Activated CD4-positive, alpha-beta T cell treated with anti-CD3 and anti-CD28 coated beads, Interleukin-2, amount 50 U/mL, for 24 hours (primary cell): ENCODE measurements at places on chromosomes 2 and 18.

DNA sequence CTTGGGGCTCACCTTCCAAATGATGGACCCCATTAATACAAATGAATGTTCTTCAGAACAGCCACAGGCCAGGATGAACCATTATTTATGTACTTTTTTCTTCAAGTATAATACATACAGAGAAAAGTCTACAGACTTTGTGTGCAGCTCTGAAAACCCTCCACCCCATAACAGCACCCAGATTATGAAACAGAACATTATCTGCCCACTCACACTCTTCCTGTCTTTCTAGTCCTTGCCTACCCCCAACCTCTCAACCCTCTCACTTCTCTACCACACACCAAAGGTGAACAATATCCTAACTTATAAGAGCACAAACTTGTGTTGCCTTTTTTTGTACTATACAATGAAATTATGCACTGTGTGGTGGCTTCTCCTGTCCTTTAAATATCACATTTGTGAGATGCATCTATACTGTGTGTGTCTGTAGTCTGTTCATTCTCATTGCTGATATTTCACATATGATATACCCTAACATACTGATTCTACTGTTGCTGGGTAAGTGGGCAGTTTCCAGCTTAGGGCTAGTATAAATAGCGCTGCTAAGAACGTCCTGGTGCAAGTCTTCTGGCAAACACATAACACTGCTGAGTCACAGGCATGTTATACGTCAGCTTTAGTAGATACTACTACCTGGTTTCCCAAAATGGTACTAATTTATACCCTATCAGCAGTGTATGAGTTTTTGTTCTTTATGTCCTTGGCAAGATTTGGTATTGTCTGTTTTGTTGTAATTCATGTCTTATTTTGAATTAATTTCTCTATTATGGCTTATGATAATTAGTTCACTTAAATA is 1.0 kb upstream of the NPHP1 start:
- DNase-seq: no peak

- DNase-seq: no peak
Measured at GRCh38 chr2:67790622-67791021, 272.2 kb downstream of the C1D start.

GRCh38 chr2:222494104-222494739 is 69.9 kb downstream of the SGPP2 start:
- DNase-seq: no peak

DNA sequence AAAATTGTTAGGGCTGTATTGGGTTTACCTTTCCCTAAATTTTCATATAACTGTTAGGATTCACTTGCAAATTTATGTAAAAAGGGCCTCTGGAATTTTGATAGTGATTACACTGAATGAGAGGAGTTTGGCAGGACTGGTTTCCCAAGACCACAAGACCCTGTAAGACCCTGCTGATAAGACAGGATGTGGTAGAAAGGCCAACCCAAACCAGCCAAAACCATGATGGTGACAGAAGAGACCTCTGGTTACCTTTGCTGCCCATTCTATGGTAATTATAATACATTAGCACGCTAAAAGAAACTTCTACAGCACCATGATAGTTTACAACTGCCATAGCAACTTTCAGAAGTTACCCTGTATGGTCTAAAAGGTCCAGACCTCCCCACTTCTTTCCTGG is 8.3 kb upstream of the CASP10 start:
- no peak for DNase-seq

DNA sequence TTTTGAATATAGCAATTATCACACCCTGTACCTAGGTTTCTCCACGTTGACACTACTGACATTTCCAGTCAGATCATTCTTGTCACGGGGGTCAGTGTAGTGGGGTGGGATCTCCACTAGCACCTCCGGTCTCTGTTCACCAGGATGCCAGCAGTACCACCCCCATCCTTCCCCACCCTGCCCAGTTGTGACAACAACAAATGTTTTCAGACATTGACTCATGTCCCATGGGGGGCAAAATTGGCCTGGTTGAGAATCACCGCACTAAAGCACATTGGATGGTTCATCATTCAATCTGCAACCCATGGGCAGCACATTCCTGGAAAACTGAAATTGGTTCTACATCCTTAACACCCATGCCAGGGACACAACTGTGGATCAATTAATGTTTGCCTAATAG is 32.3 kb downstream of the FEZ2 start:
- no peak for DNase-seq

DNA sequence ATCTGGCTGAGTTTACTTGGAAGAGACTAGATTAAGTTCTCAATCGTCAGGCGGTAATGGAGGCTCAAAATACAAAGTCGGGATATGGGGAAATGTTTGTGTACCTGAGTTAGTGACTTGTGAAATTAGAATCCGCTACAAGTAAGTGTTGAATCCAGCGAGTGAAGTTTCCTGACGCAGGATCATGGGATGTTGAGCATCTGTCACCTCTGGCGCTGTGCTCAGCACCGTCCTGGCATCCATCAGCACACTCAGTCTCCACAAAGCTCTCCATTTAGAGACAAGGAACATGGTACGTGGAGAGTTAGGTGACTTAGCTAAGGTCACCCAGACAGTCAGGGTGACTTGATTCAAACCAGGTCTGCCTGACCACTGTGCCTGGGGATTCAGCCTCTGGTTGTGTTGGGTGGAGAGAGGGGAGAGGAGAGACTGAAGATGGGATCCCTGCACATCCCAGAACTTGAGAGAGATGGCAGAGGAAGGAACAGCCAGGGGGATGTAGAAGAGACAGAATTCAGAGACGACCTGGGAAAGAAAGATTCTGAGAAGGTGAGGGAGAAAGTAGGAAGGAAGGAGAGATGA is 251.2 kb downstream of the ACKR3 start:
- no peak for DNase-seq

DNA sequence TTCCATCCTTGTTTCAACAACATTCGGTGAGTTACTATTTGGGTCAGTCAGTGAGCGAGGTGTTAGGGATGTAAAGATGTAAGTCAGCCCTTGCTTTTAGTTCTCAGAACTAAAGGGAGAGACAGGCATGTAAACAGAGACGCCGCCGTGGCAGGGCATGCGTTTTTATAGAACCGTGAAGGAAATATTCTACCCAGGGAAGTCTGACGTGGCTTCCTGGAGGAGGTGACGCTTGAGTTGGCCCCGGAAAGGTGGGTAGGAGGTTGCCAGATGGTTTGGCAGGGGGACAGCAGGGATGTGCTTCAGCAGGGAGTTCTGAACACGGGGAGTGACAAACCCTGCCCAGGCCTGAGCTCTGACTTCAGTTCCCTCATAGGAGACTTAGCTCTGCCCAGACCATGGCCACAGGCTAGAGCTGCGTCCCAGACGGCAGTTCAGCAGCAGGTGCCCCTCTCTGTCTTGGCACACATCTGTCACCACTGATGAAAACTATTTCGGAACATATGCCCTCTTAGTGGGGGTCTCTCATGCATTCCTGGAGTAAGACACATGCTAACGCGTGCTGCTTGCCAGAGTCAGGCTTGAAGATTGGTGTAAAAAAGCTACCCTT is 23.4 kb upstream of the RPL31 start:
- no peak for DNase-seq

DNA sequence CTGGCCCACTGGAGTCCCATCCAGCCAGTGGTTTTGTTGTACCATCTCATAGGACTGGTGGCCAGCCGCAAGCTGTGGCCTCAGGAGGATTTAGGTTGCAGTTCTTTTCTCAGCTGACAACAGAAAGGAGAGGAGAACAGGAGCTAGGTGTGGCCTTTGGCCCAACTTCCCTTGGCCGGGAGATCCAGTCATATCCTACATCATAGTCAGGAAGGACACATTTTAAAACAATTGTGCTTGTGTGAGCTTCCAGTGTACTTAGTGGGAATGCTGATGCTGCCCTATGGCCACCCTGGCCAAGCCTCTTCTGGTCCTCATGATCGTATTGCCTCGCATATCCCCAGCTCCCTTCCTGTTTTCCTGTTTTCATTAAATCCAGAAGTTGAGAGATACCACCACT is 98.1 kb downstream of the WDSUB1 start:
- no peak for DNase-seq

DNA sequence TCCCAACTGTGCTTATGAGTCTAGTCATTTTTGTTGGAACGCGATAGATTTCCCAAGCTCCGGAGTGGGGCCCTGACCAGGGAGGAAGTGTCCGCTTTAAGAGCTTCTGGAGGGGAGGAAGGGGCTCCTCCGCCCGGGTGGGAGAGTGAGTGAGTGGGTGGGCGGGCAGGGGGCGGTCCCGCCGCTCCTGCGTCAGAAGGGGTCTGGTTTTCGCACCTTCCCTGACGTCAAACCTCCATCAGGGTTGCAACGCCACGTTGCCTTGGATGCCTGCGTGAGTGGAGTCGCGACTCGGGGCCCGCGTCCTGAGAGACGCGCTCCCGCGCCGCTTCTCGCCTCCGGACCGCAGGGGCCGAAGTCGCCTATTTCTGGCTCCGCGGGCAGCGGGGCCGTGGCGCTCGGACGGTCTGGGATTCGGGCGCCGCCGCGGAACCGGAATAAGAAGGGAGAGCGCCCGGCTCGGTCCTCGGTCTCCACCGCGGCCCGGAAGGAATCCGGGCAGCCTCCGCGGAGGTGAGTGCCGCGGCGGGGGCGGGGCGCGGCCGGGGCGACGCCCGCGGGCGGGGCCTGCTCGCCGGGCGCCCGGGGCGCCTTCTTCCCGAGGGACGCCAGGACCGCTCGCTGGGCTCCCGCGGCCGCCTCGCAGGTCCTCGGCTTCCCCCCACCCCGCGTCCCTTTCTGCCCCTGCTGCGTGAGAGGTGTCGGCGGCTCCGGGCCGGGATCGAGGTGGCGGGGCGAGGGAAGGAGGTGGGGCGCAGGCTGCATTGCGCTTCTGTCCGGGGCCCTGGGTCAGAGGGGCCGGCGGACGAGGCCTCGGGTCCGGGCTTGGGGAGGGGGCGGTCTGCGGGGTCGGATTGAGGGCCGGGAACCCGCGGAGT is at the start of gene ZDBF2:
Gene ZDBF2, plus strand, starts transcription at position 230 of the 878 bp plus-strand sequence. CDS start 7,187 bp downstream, outside the sequence.
- peak; percentile 11 for DNase-seq

GRCh38 chr2:168165397-168165796 is 82.0 kb downstream of the STK39 start:
- DNase-seq: no peak

DNA sequence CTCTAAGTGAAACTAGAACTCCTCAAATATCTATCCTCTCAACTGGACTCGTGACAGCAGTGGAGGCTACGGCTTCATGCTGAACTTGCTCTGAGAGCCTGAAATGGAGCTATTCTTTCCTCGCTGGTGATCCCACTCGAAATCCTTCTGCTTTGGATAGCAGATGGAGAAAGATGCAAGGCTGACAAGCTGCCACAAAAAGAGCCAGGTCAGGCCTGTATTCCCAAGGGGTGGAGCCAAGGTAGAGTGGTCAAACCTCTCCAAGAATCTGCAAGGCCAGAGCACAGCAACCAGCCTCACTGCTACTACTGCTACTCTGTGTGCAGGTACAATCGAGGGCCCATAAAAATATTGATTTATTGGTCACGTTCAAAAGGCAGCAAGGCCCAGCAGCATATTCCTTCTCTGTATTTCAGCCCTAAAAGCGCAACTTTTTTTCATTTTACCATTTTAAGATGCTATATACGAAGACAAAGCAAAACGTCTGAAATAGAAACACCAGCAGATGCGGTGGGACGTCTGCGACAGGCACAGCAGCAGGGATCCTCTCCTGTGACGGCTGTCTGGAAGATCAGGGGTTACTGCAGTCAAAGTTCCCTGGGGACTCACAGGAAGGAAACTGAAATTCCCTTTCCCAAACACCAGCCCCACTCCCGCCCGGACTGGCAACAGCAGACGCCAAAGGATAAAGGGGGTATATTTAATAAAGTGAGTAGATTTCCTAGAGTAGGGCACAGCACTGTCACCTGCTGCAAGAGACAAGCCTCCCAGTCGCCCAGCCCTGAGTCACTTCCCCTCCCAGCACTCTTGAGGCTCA is 2.4 kb downstream of the SPRED2 start:
- DNase-seq: no peak

- DNase-seq: no peak
Measured at GRCh38 chr2:225842939-225843338, 443.4 kb downstream of the NYAP2 start.

- no peak for DNase-seq
Measured at GRCh38 chr2:18171191-18172139, 293.0 kb downstream of the KCNS3 start.

DNA sequence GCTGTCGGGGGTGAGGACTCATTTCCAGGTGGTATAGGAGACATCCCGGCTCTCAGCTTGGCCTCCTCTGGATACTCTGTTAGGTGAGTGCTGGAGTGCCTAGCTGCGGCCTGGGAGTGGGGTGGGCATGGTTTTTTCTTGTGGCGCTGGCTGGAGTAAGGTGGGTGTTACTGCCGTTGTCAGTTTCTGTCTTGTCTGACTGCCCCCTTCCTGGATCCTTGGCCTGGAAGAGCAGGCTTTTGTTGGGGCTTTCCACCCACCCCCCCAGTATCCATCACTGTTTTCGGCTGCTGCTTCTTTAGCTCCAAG is 69.2 kb downstream of the DGKD start:
- no peak for DNase-seq

DNA sequence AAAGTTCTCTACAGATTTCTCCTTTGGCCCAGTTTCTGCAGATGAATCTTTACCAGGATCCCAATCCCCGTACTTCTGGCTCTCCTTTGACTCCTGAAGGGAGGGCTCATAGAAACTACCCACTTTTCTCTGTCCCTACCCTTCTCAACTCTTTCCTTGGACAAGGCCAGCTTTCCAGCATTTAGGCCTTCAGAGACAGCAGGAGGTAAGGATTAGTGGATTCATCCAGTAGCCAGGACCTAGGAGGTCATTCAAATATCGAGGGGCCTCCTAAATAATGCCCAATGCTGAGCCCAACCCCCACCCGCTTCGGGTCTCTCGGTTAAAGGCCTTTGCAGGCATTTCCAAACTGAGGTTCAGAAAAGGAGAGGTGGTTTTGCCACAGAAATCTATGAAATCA is 4.8 kb upstream of the ZNF532 start:
- DNase-seq: no peak

DNA sequence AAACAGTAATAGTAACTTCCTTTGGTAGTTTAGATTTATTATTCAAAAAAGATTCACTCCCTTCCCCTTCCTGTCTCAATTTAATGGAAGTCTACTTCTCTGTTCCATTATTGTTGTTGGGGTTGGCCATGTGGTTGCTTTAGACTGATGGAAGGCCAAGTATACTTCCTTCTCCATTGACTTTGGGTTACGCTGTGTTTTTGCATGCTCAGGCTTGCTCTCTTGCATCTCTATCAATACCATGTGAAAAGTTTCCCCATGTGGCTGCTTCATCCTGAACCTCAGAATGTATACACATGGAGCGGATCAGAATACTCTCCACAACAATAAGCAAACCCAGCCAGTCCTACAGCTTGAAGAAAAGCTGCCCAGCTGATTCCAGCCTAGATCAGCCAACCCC is 20.3 kb downstream of the CFAP210 start:
- DNase-seq: no peak

- DNase-seq: no peak
Measured at GRCh38 chr2:224366267-224366844, 35.6 kb downstream of the FAM124B start.

DNA sequence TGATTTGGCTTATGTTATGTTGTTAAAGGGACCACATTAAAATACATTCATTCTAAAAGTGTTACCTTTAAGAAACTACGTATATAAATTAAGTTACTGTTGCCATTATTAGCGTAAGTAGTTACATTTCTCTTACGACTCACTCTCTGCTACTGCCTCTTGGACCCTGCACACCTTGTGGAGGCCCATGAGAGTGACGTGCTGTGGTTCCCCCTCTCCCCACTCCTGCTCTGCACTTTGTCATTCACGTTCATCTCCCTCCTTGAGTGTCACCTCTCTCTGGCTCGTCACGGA is 830 bp upstream of the MERTK start:
- no peak for DNase-seq
